ENCODE measurements at places on chromosomes 3 and 15.

GRCh38 chr3:183247011-183247589 is 6.0 kb upstream of the B3GNT5 start:
- no peak for ATAC-seq

- ATAC-seq = no peak
Observed at GRCh38 chr15:101184830-101185229, 67.0 kb downstream of the CHSY1 start.

GRCh38 chr3:131303848-131304247 is 77.7 kb upstream of the NUDT16 start:
- ATAC-seq = no peak

DNA sequence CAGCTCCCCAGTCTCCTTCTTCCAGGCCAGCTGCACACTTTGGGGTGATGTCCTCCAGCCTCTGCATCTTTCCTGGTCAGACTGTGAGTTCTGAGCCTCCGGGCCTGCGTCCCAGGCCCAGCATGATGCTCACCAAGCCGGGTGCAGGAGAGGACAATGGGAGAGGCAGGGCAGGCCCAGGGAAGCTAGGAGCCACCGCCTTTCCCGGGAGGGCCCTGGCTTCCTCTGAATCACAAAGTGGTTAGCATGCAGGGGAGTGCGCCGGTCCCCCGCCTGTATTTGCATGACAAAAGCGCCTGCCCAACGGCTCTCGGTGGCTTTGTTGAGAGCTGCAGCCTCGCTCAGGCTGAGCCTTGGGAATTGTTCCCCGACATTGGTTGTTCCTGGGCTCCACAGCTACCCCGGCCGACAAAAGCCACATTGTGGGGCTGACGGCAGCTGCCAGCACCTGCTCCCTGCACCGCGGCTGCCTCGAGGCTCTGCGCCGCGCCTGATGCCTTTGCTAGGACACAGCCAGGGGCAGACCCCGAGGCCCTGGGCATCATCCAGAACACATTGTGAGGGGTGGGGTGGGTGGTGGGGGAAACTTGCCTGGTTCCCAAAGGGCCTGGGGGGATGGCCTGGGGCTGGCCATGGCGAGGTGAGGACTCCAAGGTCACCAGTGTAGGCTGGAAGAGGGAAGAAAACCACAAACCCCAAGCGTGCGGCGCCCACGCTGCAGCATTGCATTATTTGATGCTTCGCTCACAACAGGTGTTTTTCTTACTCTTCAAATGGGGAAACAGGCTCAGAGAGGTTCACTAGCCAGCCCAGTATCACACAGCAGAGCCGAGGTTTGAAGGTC is 20.0 kb upstream of the KLF13 start:
- no peak for ATAC-seq
